ENCODE measurements at places on chromosomes 5 and 9. TPM values are rescaled to one million over a fixed set of nuclear protein-coding genes. Genes with fewer than 3 reads are reported as not detected.
A peak's percentile ranks its signal among the peaks of the same experiment; 100 is the strongest.

DNA sequence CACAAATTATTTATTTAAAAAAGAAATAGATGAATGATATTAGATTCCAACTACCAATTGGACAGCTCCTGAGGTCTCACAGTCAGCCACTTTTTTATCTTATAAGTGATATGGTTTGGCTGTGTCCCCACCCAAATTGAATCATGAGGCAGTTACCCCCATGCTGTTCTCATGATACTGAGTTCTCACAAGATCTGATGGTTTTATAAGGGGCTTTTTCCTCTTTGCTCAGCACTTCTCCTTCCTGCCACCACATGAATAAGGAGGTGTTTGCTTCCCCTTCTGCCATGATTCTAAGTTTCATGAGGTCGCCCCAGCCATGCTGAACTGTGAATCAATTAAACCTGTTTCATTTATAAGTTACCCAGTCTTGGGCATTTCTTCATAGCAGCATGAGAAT, 12.9 kb downstream of the NLN start:
- DNase-seq: no peak

DNA sequence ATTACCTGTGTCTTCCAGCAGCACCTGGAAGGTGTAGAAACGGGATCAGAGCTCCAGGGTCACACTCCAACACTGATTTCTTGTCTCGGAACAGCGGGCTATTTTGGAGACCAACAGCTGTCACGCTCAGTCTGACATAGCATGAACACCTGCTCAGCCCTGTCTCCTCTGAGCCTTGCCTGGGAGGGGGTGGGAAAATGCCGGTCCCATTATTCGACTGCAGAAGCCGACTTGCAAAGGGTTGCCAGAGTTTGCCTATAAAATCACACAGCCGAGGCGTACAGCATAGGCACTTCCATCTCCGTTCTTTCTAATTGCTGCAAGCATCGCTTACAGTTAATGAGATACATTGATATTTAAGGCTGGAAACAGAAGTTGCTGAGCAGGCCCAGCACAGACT, 300.8 kb upstream of the MSX2 start:
- no peak for DNase-seq

DNA sequence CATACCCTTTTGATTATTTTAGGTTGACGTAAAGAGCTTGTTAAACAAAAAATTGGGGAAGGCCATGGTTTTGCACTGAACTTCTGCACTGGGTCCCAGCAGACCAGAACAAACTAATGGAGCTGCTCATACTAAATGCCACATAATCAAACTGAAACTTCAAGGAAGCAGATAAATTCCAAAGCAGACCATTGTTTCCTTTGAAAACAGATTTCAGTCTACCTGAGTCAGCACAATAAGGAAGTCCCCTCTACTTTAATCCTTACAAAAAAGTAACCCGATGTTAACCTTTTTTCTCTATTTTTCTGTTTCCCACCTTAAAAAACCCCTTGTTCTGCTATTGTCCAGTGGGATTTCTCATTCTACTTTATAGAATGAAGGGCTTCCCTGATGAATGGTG, 39.2 kb downstream of the WDR36 start:
- no peak for DNase-seq

GRCh38 chr5:150015415-150015814, 14.9 kb downstream of the HMGXB3 start:
- no peak for DNase-seq

DNA sequence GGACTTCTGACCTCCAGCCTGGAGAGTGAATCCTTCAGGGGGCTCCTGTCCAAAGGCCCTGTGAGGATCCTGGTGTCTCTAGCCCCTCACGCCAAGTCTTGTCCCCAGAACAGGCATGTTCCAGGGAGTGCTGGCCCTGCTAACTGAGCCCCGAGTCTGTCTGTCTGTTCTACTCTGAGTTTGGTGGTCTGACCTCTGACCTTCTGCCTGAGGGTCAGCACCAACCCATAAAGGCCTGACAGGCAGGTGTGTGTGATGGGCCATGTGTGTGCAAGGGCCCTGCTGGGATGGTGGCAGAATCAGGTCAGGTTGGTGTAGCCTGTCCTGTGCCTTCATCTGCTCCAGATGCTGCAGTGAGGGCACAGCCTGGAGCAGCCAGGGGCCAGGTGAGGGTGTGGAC, 46.3 kb downstream of the PHF2 start:
- DNase-seq: no peak

GRCh38 chr5:16784088-16784487, 152.0 kb downstream of the MYO10 start:
- DNase-seq: no peak

DNA sequence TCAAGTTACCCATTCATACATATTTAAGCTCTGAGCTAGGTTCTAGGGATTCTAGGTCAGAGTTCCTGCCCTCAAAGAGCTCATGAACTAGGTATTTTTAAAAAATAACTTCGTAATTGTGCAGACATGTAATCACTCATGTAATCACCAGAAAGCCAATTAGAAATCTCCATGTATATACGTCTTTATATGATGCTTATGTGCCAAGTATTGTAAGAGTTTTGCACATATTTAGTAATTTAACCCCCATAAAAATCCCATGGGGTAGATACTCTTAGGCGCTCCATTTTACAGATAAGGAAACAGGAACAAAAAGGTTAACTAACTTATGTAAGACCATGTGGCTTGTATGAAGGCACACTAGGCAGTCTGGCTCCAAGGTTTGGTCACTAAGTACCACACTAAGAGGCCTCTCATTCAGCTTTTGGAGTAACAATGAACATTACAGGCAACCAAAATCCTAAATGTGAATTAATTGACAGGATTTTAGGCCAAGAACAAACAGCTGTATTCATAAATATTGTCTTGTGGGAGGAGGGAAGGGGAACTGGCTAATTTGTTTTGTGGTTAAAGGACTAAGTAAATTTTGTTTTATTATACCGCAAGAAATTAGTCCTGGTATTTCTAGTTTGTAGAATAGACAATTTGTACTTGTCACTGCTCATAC, 1.7 kb upstream of the OTULINL start:
- DNase-seq: no peak

DNA sequence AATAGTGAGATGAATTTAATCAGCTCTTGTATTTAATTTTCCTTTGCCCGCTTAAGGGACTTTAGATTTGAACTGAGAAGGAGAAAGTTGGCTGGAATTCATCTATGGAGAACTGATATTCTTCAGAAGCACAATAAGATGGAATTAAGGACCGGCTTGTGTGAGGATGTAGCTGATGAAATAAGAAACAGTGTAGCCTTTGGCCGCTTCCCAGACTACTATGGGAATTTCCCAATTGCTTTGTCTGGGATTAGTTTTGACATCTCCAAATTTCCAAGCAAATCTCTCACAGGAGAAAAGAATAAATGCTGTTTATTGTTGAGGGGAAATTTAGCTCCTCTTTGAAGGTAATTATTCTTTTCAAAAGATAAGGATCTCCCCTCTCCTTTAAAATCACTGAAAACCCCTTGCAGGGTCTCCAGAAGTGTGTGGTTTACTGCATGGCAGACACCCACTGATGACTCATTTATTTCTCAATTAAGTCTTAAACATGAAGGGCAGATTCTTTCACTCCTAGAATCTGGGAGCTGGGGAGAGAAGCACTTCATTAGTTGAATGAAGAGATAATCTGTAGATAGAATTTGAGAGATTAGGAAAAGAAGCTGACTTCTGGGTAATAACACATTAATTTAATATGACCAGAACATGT, 606.5 kb upstream of the ADAMTS16 start:
- DNase-seq: peak; percentile 32

DNA sequence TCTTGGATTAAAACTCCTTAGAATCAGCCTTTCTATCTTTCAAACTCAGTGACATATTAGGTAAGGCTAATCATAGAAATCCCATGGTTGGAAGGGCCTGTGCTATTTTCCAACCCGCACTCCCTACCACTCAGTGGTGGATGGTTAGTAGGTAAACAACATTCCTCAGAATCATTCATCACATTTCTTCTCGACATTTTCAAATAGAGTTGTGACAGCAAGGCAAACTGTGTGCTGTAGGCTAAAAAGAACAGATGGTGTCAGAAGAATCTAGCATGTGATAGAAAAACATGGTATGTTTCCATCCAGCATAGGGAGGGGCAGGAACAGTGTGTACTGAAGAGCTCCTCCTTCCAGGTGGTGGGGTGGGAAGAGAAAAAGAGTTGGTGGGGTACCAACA, 227.3 kb upstream of the NMUR2 start:
- no peak for DNase-seq

Gene FBXO4
- 12.8 TPM for total RNA-seq

DNA sequence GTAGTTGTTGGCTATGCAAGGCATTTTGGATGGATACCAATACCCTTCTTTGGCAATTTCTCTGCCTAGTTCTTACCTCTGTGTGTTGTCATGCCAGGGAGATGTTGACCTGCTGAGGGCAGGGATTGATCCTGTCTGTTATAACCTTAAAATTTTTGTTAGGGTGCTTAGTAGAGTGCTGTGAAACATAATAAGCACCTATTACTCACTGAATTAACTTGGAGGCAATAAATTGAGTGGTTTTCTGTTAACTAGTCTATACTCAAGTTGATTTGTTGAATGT, 177.2 kb downstream of the ARHGAP26 start:
- DNase-seq: no peak

- DNase-seq: no peak
Observed at GRCh38 chr5:39146831-39147540, 72.4 kb downstream of the FYB1 start.

- peak; percentile 31 for DNase-seq
Observed at GRCh38 chr5:91028499-91028956, 354.6 kb downstream of the ARRDC3 start.

- DNase-seq: no peak
Observed at GRCh38 chr9:105928416-105928815, 234.1 kb downstream of the TMEM38B start.

- DNase-seq: no peak
Observed at GRCh38 chr9:18129809-18130334, 344.1 kb upstream of the ADAMTSL1 start.

GRCh38 chr5:4781299-4781698, 358.8 kb upstream of the ADAMTS16 start:
- no peak for DNase-seq

DNA sequence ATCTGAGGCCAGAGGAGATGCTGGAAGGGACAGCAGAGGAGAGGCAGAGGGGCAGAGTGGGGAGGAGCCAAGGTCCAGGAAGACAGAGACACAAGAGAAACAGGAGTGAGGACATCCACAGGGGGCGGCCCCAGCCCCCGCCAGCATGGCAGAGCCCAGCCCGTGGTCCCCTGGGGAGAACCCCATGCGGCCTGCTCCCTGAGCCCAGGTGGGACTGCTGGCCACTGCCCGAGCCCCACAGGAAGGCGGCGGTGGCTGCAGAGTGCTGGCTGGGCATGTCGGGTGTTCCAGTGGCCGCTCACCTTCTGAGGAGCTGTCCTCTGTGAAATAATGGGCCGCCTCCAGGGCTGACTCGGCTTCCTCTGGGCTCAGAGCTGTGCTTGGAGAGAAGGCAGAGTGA, 8.9 kb upstream of the MRNIP start:
- DNase-seq: no peak

- no peak for DNase-seq
Observed at GRCh38 chr5:109003928-109004327, 256.2 kb downstream of the FER start.

GRCh38 chr9:99726758-99727157, 94.9 kb upstream of the NR4A3 start:
- no peak for DNase-seq

- no peak for DNase-seq
Observed at GRCh38 chr5:154776167-154776566, 21.0 kb downstream of the LARP1 start.

DNA sequence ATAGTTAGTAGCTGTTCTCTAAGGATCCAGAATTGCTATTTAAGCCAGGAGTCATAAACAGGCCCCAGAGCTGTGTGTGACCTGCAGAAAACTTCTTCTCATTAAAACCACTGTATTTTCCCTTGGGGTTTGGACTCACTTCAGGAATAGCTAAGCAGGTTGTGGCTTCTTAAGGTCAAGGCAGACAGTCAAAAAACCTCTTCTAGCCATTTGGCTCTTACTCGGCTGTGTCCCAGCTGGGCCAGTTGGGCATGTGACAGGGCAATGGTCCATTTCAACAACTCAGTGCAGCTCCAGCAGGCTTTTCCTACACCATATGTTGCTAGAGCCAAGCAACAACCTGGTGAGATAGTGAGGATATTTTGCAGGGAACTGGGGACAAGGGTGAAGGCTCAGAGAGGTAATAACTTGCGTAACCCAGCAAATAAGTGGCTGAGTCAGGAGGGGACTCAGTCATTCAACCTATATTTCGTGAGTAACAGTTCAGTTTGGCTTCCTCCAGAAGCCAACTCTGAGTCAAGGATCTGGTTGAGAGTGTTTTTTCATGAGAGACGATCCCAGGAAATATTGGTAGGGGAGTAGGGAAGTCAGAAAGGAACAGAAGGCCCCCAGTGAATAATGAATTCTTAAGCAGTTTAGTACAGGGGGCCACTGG, 115.4 kb upstream of the PPP2R2B start:
- no peak for DNase-seq

DNA sequence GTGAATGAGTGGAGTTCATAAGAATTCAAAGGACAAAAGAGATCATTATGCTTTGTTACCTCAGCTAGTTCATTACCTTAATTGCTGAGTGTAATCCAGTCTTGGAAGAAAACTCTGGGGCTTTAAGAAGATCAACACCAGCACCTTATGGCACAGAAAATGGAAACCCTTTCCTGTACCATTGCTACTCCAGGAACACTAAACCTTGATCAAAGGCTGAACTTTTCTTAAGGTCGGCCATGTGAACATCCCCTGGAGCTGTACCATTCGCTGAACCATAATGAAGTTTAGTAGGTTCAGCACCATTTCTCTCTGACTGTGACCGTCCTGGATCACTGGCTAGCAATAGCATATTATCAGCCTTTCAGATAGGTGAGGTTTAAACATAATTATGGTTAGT, 97.4 kb downstream of the PBX3 start:
- no peak for DNase-seq

Gene TRPM6
- 0.29 TPM for total RNA-seq

- DNase-seq: peak; percentile 17
Observed at GRCh38 chr9:114805670-114806525, at the start of gene TNFSF15. TSS of gene TNFSF15 (minus strand) at chr9:114806039. CDS start at chr9:114806012, 27 bp downstream.

- DNase-seq: peak; percentile 95
Observed at GRCh38 chr5:149485655-149486615, 65.3 kb downstream of the CSNK1A1 start.

DNA sequence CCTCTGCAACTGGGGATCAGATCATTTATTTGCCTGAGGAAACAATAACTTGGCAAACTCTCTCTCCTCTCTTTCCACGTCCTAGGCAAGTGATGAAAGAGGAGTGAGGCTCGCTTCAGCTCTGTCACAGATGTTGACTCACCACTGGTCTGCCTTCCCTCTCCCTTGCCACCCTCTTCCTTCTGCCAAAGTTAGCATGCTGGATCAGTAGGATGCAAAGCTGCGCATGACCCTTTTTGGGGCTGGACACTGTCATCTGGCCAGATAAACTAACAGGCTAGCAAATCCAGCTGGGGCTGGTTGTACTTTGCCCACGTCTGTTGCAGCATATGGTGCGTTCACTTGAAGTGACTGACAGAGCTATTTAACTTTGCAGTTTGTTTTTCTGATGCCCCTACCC, 36.2 kb upstream of the SMARCA2 start:
- peak; percentile 63 for DNase-seq

- DNase-seq: no peak
Observed at GRCh38 chr9:71767163-71767775, 1.0 kb downstream of the CEMIP2 start.

Gene PCDHB11
- 5.6 TPM for total RNA-seq

Data from H4 (cell line).